ENCODE measurements at places on chromosomes 6 and 20.

DNA sequence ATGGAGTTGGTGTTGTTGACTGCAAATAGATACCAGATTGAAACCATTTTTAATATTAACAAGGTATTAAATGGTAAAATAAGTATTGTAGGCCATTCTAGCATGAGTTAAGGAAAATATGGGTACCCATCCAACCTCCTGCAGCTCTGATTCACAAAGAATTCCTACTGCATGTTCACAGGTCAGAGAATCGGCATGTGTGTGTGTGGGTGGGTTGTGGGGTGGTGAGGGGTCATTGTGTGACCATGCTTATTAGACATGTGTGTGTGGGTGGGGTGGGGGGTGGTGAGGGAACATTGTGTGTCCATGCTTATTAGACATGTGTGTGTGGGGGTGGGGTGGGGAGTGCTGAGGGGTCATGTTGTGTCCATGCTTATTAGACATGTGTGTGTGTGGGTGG lies 3.2 kb downstream of the IYD start:
- no peak for DNase-seq

- DNase-seq = no peak
Observed at GRCh38 chr6:53461041-53461656, 83.8 kb downstream of the GCLC start.

DNA sequence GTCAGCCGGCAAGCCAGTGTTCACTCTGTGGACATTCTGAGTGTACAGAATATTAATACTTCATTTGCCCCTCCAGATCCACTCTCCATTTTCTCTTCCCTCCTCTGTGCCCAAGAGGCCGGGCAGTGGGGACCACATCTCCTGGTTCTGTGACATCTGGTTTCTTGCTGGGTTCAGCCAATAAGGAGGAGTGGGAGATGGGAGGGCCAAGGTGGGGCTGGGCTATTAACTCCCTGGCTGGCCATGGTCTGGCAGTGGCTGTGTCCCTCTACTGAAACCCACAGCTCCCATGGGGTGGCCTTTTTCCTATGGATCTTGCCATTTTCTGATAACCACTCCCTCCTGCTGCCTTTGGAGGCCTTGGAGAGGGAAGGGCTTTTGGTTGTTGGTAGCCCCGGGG lies 30.0 kb upstream of the SALL4 start:
- DNase-seq = no peak

- no peak for DNase-seq
Observed at GRCh38 chr6:107179004-107179403, 63.7 kb upstream of the BEND3 start.

- DNase-seq = no peak
Observed at GRCh38 chr20:973785-974194, 28.3 kb downstream of the RSPO4 start.

DNA sequence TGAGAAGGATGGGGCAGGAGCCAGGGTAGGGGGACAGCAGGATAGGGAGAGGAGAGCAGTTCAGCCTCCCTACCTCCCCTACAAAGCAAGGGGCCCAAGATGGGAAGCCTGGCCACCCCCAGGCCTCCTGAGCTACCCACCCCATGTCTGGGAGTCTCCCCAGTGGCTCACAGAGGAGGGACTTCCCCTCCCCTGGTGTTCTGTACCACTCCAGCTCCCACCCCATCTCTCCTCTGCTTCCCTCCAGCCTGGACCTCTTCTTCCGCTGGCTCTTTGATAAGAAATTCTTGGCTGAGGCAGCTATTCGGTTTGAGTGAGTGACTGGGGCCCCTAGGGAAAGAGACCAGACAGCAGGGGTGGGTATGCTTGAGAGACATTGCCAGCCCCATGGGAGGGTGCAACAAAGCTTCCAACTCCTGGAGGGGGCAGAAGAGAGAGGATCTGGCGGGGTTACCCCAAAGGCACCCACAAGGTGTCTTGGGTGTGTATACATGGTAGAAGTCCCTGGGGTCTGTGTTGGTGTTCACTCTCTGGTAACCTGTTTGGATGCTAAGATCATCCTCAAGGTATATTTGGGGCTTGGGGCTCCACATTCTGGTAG lies 8.2 kb upstream of the CAPN11 start:
- DNase-seq = no peak

GRCh38 chr6:112130878-112131277 lies 43.5 kb downstream of the FAM229B start:
- DNase-seq = no peak

- no peak for DNase-seq
Observed at GRCh38 chr20:54132612-54133433, 41.0 kb downstream of the CYP24A1 start.

GRCh38 chr6:6729971-6730370 lies 141.5 kb downstream of the LY86 start:
- DNase-seq = no peak

GRCh38 chr20:64035066-64035932 lies 683 bp upstream of the C20orf204 start:
- DNase-seq = peak; percentile 21

- no peak for DNase-seq
Observed at GRCh38 chr6:134619789-134620188, 301.9 kb upstream of the SGK1 start.

DNA sequence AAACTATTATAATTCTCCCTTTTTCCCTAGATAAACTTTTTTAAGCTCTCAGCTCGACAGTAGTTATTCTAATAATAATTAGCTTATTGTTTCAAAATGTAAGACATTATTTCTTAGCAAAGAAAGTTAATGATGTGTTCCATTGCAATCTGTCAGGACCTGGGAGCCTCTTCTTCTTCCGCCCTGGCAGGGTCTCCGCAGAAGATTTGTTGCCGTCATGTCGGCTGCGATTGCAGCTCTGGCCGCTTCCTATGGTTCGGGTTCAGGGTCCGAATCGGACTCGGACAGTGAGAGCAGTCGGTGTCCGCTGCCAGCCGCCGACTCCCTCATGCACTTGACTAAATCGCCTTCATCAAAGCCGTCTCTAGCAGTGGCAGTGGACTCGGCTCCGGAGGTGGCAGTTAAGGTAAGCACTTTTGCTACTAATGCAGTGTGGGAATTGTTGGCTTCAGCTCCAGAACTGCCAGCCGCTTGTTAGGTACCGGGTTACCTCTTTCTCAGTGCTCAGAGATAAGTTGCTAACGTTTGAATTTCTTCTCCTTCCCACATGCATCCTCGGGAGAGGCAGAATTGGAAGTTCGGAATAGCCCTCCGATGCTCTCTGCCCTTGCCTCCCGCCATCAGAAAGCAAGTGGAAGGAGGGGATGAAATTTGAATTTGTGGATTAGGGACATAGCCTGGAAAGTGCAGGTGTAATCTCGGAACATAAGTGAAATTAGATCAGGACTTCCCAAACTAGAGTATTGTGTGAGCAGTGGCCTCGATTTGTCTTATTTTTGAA lies at the start of gene CDC40:
Gene CDC40 (plus strand): TSS at position 200 of the 781 bp plus-strand sequence. CDS start 18 bp downstream, at position 218.
- peak; percentile 33 for DNase-seq

DNA sequence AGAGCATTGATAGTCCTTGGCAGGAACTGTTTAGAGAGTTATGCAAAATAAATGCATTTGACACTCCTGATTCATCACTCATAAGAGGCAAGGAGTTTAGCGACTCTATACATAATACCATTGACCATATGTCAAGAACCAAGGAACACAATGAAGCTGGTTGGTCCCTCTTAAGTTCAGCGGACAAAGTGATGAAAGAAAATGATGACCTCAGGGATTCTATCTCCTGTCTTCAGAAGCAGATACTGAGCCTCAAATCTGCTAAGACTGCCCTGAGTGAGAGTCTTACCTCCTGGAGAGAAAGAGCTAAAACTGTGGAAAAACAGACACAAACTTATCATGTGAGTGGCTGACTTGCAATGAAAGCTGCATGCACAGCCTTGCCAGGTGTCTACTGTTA lies 9.5 kb upstream of the NKAIN2 start:
- DNase-seq = no peak

GRCh38 chr6:169312658-169313346 lies 59.2 kb upstream of the THBS2 start:
- no peak for DNase-seq

GRCh38 chr20:51736947-51737346 lies 31.2 kb downstream of the ATP9A start:
- no peak for DNase-seq

DNA sequence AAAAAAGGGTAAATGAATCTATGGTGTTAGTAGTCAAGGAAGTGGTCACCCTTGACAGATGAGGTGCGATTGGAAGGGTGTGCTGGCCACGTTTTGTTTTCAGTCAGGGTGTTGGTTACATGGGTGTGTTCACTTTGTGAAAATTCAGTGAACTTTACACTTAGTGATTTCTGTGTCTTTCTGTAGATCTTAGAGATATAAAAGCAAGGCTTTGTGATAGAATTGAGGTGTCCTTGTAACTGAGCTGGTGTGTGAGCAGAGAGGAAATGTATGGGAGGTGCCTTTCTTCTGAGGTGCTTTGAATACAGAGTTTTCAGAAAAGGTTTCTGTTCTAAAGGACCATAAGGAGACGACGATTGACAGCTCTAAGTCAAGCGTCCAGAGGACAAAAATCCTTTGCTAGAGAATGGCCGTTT lies 90.5 kb downstream of the SAMD3 start:
- peak; percentile 26 for DNase-seq

- no peak for DNase-seq
Observed at GRCh38 chr20:43159994-43160393, 29.7 kb downstream of the PTPRT start.

DNA sequence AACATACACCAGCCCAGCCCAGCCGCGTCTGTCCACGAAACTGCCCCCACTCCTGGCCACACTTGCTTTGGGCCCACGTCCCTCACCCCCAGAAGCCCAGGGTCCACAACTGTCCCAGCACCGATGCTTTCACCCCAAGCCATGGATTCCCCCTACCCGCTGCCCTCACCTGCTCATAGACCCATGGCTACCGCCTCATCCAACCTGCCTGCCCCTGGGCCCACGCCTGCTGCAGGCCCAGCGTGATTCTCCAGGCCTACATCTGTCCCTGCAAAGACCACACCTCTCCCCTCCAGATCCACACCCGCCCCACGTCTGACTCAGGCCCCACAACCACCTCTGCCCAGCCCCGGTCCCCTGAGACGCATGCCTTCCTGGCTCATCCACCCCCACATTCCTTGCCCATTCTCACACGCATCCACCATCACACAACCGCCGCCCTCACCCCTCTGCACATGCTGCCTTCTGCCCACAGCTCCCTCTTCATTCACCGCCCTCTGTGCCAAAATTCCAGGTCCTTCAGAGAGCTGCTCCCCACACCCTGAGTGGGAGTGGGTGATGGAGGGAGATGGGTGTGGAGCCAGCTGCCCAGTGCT lies 86.7 kb downstream of the GRM4 start:
- DNase-seq = no peak

GRCh38 chr20:63829945-63830835 lies 874 bp downstream of the ZBTB46 start:
- no peak for DNase-seq

GRCh38 chr20:34546751-34547181 lies 11.8 kb upstream of the MAP1LC3A start:
- DNase-seq = no peak

DNA sequence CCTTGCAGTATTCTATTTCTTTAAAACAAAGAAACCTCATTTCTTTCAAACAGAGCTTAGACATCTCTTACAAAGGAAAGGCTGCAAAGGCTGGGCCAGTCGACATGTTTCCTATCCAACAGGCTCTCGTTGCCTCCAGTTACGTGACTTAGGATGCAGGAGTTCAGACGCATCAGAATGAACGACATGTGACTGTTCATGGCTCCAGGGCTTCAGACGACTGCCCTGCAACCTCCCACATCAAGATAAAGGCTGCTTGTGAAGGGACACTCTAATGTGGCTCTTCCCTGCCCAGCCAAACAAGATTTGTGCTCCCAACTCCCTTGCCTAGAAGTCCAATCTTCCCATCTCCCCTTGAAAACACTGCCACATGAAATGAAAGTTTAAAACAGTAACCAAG lies 14.3 kb upstream of the NEDD9 start:
- DNase-seq = no peak

Measured in stimulated activated CD8-positive, alpha-beta memory T cell treated with anti-CD3 and anti-CD28 coated beads, Interleukin-7, amount 100 ng/mL, for 4 hours (primary cell).